Foreskin fibroblast (primary cell): ENCODE measurements at places on chromosomes 5 and 9.

- DNase-seq: no peak
Observed at GRCh38 chr5:112353678-112354077, 65.4 kb downstream of the EPB41L4A start.

DNA sequence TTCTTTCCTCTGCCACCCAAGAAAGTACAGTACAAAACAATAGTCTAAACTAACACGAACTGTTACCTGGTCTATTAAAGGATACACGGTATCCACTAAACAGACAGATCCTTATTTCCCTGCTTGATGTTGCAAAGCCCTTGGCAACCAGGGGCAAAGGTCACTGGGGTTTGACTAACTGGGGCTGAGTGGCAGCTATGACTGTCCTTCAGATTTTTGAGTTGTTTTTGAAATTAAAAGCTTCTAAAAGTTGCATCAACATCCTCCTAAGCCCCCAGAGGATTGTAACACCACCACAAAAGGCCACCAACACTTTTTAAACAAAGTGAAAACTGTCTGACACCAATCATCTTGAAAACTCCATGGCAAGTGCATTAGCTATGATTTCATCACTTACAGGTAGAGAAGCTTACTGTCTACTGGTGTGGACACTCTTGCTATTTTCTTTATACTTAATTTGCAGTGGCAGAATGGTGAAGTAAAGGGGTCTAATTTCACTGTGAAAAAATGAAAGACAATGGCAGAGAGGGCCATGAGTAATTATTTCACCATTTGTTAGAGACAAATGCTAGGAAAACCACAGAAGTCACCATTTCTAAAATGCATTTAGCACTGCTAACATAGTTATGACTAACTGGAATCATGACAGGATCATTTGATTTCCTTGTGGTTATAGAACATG is 292.4 kb downstream of the EFNA5 start:
- DNase-seq: peak; percentile 35

DNA sequence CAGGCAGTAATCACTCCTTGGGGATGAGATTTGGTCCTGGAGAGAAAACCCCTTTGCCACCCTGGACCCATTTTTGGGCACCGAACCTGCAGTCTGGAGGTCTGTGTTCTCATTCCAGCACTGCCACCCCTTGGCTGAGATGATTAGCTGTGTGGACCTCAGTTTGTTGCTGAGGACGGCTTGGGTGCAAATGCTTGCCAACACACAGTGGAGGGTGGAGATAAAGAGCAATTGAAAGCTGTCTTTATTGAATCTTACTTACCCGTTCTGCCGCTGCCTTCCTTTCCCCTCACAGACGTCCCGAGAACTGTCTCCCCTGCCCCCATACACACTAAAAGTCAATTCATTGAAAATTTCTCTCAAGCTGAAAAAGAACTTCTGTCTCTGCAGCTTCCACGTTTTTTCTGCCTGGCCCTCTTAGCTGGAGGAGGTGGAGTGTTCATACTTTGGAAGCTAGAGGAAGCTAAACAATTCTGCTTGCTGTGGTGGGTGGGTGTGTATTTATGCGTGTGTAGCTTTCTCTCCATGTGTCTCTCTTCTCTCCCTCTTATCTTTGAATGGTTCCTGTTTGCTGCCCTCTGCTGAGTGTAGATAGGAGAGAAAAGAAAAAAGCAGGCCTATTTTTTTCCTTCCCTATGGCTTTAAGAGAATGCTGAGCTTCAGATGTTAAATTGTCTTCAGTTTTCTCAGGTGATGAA is 6.6 kb downstream of the GALNT10 start:
- peak; percentile 60 for DNase-seq

GRCh38 chr5:112706446-112707016 is 31.2 kb upstream of the APC start:
- DNase-seq: no peak

DNA sequence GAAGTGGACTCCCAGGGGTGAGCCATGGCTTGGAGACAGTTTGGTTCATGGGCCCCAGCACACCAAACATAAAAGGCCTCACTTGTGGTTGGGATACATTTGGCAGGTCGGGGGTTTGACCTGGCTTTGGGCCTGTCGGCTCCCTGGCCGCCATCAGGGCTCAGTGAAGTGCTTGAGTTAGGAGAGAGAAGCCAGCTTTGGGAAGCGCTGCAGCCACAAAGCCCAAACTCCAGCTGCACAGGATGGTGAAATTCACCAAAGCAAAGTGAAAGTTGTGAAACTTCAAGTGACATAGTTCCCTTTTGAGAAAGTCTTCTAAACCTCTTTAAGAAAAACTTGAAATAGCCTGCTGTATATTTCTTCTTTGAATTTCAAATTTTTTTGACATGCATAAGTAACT is 27.5 kb downstream of the SLC46A2 start:
- peak; percentile 52 for DNase-seq
